ENCODE measurements at places on chromosomes 11 and 22.
A peak's percentile ranks its signal among the peaks of the same experiment; 100 is the strongest.

- no peak for DNase-seq
Observed at GRCh38 chr11:61911128-61911700, 6.2 kb downstream of the RAB3IL1 start.

GRCh38 chr11:76903325-76903724 is 42.6 kb downstream of the ACER3 start:
- DNase-seq: no peak

GRCh38 chr11:2550606-2550970 is 105.8 kb downstream of the KCNQ1 start:
- no peak for DNase-seq

DNA sequence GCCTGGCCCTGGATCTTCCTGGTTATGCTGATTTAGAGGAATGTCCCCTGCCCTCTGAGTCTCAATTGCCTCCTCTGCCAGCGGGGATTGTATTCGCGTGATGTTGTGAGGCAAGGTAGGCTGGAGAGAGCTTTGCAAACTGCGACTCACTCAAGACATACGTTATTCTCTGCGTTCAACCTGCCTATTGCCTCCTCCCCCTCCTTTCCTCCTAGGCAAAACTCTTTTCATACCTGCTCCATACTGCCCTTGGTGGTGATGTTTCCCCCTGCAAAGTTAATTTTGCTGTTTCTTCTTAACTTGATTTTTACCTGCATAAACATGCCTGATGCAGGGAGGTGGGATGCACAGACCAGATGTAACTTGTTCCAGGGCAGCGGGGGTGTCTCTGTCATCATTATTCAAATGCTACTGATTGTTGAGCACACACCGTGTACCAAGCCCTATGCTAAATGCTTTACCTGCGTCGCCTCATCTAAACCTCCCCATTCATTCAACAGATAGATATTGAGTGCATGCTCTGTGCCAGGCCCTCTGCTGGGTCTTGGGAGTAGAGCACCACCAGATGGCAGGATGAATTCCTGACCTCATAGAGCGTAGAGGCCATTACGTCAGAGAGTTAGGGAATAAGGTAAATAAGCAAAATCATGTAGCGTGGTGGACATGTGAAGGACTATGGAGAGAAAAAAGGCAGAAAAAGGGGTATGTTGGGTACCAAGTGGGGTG is 29.0 kb downstream of the SGSM1 start:
- no peak for DNase-seq

GRCh38 chr11:103673773-103674172 is 362.7 kb upstream of the DDI1 start:
- no peak for DNase-seq

DNA sequence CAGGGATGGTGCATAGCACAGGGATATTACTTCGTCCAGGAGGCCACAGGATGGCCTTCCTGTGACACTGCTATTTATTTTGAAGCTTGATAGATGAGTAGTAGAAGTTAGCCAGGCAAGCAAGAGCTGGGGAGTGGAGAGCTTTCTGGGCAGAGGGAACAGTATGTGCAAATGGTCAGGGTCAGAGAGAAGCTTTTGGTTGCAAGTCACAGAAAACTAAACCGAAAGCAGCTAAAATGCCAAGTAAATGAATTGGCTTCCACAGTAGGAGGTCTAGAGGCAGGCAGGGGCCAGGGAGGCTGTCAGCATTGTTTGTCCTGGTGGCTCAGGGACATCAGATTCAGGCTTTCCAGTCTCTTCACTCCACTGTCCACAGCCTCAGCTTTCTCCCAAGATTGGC is 247.5 kb downstream of the GRIK4 start:
- DNase-seq: no peak

DNA sequence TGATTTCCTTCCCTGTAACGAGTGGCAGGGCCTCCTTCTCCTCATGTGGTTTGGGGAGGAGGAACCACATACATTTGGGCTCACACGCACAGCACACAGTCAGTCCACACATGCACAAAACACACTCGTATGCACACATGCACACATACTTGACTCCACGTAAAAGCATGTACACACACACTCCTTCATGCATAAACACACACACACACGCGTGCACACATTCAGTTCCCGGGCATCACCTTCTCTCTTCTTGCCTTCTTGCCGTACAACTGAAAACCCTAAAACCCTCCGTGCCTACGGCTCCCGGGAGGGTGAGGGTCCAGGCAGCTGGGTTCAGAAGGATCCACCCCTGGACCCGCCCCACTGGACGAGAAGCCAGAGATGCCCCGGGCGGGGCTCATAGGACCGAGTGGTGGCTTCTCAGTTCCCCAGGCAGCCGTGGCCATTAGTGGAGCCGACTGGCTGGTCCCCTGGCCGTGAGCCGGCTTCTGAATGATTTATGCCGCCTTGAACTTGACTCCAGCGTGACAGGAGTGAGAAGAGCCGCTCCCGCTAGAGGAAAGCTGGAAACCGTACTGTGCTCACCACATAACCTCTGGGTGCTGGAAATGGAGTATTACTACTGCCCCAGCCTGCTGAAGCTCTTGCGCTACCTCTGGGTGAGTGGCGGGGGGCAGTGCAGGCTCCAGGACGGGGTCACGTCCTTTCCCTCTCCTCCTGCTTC is 117.4 kb downstream of the KIAA1671 start:
- DNase-seq: no peak

- DNase-seq: no peak
Observed at GRCh38 chr11:79390923-79391322, 49.9 kb downstream of the TENM4 start.

- DNase-seq: no peak
Observed at GRCh38 chr11:94153320-94153719, 24.7 kb downstream of the PANX1 start.

- DNase-seq: no peak
Observed at GRCh38 chr11:85171648-85172257, 455.4 kb downstream of the DLG2 start.

DNA sequence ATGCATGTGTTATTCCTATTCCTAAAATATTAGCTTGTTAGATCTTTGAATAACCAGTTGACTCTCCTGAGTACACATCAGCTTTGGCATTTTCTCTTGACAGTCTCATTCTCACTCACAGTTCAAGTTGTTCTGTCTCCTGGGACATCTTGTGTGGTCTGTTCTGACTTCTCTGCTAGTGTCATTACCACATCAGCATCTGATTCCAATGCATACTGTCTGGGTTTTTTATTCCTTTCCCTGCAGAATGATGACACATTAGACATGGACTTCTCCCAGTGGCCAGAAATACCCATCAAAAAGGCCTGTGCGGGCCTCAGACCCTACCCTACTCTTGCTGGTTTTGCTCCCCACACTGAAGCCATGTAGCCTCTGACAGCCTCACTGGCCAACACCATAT is 2.7 kb downstream of the ZNF74 start:
- DNase-seq: no peak

- no peak for DNase-seq
Observed at GRCh38 chr11:44941259-44942021, 9.2 kb downstream of the TP53I11 start.

GRCh38 chr11:121589946-121590537 is 137.3 kb upstream of the SORL1-AS1 start:
- no peak for DNase-seq

GRCh38 chr11:94501522-94501921 is 7.7 kb downstream of the ANKRD49 start:
- DNase-seq: no peak

DNA sequence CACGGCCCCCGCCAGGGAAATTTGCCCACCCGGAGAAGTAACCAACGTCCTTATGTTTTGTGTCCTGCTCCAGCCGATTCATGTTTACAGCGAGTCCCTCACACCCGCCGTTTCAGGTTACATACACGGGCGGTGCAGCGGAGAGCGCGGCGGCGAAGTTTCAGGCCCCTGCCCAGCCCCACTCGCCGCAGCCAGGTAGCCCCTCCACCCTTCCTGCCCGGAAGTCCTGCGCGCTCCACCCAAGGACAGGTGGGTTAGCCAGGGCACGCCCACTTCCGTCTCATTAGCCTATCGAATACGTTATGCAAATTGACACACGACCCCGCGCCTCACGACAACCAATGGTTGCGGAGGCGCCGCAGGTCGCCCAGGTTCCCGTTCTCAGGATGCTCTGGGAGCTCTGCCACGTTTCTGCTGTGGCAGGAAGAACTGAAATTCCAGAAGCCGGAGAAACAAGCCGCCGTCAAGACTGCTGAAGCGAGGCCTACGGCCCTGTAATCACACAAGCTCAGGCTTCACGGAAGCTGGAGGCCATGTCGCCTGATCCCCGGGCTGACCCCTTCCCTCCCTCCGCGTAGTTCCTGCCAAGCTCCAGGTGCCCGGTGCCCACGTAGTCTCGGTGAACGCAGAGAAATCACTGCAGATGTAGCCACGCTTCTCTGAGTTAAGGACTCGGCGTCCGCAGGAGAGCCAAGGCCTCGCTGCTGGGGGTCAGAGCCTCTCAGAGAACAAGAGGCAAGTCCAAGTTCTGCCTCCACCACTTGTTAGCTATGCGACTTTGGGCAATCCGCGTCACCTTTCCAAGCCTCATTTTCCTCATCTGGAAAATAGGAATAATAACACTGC is 22.4 kb upstream of the MYH9 start:
- peak; percentile 85 for DNase-seq

DNA sequence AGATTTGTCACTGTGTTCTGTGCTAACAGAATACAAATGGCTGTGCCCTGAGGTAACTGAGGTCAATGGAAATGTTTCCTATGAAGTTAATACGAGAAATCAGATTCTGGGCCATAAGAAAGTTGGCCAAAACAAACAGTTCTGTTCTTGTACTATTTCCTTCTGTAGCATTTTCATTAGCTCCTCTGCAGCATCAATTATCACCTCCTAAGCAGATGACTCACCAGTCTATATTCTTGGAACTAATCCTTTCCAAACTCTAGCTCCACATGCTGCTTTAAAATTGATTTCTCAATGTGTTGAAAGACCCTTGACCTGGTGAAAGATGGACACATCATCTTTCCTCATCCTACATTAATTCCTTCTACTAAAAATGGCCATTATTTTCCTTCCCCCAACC is 736.0 kb downstream of the NELL1 start:
- no peak for DNase-seq

DNA sequence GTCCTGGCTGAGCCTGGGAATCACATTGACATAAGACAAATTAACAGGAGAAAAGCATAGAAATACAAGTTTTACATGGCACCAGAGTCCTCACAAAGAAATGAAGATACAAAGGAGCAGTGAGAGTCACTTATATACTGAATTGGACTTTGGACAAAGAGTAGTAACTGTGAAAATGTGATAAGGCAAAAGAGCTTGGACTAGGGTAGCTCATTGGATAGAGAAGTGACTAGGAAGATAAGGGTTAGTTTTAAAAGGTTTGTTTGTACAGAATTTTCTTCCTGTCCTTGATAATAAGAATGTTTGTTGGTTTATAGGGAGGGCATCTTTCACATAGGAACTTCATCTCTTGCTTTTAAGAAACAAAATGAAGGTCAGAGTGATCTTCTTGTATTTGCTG is 17.9 kb upstream of the NUCB2 start:
- no peak for DNase-seq

GRCh38 chr22:40997520-40997919 is 46.3 kb downstream of the RBX1 start:
- no peak for DNase-seq

- peak; percentile 62 for DNase-seq
Observed at GRCh38 chr11:114308689-114309089, 12.5 kb downstream of the NNMT start.

DNA sequence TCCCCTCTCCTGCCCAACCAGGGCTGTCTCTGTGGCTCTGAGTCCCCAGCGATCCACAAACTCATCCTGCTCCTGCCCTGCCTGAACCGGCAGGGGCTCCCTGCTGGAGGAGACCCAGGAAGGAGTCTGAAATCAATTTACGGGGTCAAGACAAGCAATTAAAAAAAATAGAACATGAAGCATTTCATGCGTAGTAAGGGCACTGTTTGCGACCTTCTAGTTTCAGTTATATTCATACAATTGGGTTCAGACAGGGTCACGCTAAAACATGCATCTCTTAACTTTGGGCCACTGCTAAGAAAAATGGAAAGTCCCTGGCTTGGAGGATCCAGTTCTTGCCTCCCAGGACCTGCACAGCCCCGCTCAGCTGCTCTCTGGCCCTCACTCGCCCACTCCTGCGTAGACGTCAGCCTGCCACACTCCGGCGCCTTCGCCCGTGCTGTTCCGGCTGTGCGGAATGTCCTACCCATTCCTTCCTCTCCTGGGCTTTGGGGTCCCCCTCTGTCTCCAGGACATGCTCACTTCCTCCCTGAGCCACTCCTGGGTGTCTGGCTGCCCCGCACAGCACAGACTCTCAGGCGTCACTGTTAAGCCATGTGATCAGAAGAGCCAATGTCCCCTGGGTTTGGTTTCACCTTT is 12.8 kb downstream of the NFAM1 start:
- DNase-seq: no peak

- no peak for DNase-seq
Observed at GRCh38 chr22:47228767-47229166, 466.3 kb downstream of the TBC1D22A start.

DNA sequence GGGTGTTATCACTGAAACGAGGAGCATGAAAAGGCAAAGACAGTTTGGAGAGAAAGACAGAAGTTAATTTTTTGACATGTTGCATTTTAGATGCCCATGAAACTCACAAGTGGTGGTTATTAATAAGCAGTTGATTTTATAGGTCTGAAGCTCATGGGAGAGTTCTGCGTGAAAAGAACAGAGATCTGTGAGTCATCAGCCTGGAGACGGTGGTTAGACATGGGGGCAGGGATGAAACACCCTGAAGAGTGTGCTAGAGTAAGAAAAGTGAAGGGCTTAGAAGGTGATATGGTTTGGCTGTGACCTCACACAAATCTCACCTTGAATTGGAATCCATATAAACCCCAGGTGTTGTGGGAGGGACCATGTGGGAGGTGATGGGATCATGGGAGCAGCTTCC is 289.1 kb upstream of the ISX start:
- DNase-seq: no peak

DNA sequence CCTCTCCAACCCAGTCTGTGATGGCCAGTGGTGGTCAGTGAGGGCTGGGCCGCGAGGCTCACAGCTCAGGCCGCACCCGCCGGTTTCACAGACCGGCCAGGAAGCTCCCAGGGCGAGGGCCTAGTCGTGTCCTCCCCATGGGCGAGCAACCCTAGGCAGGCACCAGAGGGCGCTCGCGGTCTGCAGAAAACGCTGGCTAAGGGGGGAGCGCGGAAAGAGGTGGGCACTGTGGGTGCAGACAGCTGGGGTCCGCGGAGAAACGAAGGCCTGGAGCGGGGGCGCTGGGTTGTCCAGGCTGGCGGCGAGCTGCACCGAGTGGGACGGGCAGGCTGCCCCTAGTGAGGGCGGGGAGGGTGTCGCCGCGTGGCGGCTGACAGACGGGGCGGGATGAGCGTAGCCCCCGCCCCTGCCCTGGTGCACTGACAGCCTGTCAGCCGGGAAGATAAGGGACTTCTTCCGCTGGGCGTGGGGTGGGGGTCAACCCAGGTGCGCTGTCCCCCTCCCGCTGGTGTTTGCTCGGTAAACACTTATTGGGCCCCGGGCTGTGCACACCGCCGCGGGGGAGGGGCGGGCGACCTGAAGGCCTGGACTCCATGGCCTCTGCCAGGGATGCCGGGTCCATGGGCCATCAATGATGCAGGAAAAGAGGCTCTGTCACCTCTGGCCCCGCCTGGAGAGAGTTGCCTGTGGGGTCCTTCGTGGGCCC is 7.5 kb downstream of the GP1BB start:
- DNase-seq: peak; percentile 70

- no peak for DNase-seq
Observed at GRCh38 chr11:68598816-68599653, 85.3 kb upstream of the GAL start.
